Sciatic nerve (tissue), 2 donors: ENCODE measurements at places on chromosomes 11 and 22. TPM values are rescaled to one million over a fixed set of nuclear protein-coding genes. Genes with fewer than 3 reads are reported as not detected.

The PTPN5 gene
- total RNA-seq, result 3.2 TPM

- no peak for DNase-seq
These were observed 137.0 kb upstream of the ANO3 start for GRCh38 chr11:26194881-26195280.

- peak; percentile 15 for DNase-seq
These were observed 467.8 kb downstream of the TBC1D22A start for GRCh38 chr22:47230251-47230650.

DNA sequence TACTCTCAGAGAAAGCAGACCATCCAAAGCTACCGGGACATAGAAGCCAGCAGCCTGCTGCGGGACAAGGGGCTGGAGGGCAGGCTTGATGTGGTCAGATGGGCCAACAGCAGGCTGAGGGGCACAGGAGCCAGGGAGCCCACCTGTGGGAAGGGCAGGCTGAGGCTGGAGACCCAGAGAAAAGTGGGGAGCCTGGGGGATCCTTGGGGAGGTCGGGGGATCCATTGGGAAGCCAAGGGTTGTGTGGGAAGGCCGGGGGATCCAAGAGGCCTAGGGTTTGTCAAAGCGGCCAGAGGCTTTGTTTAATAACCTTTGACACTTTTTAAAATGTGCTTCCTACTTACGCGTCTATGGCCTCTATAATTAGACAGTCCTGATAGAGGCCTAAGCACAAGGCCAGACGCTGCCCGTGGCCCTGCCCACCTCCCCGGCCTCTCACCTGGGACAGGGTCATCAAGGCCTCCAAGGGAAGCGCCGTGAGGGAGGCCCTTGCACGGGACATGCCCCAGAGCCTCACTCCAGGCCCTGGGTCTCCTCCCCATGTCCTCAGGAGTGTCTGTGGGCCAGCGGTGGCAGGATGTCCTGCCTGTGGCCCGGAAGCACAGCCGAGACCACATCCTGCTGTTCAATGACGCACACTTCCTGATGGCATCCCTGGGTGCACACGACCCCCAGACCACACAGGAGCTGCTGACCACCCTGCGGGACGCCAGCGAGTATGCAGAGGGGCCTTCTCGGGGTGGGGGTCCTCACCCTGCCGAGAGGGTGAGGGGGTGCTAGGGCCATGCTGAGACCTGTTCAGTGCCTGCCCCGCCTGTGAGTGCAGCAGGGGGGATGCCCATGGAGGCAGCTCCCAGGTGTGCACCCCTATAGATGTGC, 8.6 kb upstream of the GTSE1 start:
- DNase-seq, result no peak

GRCh38 chr11:89147229-89147628, 30.4 kb upstream of the TYR start:
- DNase-seq, result no peak

The SF1 gene
- 366 TPM for total RNA-seq

The TRIM51 gene
- not detected for total RNA-seq

DNA sequence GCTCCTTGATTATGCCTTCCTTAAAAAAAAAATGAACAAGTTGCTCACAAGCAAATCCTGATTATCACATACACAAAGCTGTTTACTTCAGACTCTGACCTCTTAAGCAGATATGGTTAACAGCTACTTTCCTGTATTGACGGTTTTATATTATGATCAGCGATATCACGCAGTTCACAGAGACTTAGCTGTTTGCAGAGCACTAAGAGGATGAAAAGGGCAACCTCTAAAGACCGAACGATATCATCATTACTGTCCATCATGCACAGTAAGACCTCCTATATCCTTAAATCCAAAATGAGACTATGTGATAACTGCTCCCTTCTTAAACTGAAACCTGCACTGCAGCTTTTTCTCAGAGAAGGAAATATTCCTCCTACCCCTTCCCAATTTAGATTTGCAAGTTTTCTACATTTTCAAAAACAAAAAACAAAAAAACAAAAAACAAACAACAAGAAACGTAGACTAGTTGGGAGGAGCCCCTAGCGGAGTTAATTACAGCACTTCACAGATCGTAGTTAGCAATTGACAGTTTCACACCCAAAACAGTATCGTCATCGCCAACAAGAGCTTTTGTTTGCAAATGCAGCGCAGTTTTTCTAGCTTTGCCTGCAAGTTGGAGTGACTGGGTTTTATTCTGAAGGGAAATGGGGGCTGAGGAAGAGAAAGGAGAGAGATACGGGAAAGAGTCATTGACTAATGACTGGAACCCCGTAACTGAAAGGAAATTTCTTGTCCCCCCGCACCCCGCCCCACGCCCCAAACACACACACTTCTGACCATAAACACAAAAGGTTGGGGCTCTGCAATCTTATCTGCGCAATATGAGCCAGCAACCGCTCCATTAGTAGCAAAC, 1.2 kb downstream of the DDX6 start:
- DNase-seq, result no peak

The APOA1 gene
- 7.0 TPM for total RNA-seq

The OR10G8 gene
- total RNA-seq, result not detected

GRCh38 chr11:19597206-19597605, 115.4 kb upstream of the NAV2 start:
- DNase-seq, result no peak

The PNPLA5 gene
- not detected for total RNA-seq

DNA sequence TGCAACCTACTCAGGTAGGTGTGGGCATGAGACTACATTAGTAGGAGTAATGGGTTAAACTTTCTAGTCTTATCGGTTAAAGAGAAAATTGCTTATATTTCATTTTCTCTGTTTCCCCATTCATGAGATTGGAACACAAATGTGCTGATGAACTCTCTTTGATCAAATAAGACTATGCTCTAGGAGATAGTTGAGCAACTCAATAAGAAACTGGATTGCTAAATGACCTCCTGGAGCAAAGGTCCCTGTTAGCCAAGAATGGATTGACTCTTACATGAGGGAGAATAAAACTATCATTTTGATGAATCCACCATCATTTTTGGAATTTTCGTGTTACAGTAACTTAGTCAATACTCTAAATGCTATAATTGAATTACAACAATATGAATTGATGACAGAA, 11.1 kb upstream of the NOX4 start:
- no peak for DNase-seq

DNA sequence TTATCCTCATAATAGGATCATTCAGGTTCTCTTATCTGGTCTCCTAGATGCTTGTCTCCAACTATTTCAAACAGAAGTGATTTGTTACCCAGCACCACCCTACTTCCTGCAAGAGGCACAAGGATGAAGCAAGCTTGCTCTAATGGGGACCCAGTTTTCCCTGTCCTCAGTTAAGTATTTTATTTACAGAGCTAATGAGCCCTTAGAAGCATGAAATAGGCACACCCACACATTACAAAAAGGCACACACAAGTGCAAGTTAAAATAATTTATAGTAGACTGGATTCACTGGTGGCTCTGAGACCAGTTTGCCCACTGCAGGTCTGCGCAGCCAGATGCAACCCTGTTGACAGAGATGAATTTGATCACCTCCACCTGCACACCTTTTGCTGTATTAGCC, 167.5 kb downstream of the KIRREL3 start:
- no peak for DNase-seq

GRCh38 chr11:2813141-2813908, 72.2 kb downstream of the CDKN1C start:
- DNase-seq, result no peak

GRCh38 chr11:611001-611996, 4.5 kb downstream of the IRF7 start:
- no peak for DNase-seq

DNA sequence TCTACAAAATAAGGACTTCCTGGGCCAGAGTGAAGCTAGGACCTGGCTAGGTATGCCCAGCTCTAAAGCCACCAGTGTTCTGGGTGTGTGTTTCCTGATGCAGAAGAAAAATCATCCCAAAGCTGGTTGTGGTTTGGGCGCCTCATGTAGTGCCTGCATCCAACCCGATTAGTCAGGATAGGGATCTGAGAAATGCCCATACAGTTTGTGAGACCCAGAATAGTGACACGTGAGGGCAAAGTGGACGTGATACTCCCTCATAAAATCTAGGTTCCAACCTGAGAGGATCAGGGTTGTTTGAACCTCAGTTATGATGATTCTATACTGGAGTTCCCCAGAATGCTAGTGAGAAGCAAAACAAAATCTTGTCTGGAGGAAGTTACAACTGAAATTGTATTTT, 238.4 kb downstream of the TBC1D22A start:
- no peak for DNase-seq

The MRGPRE gene
- total RNA-seq, result not detected

DNA sequence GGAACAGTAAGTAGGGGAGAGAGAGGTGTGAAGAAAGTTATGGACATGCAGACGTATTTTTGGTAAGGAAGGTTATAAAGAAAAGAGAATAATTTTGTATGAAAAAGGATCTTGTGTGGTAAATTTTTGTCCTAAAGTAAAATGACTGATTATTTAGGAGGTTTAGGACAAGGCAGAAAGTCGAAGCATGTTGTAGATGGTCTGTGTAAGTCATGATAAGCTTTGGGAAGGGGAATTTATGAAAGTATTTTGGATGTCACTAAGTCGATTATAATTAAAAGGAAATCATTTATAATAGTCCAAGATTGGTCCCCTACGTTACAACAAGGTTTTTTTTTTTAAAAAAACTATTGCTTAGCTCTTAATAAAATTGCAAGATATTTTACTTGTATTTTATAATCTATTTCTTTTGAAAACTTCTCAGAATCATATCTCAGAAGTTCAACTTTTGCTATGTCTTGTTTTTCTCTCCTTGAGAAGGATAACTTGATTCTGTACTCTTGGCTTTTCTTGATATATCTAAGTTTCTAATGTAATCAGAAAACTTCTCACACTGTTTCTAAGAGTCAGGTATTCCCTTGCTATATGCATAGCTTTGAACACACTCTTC, 10.9 kb upstream of the CABP2 start:
- no peak for DNase-seq

The CARD18 gene
- total RNA-seq, result not detected

The XKR3 gene
- total RNA-seq, result not detected

DNA sequence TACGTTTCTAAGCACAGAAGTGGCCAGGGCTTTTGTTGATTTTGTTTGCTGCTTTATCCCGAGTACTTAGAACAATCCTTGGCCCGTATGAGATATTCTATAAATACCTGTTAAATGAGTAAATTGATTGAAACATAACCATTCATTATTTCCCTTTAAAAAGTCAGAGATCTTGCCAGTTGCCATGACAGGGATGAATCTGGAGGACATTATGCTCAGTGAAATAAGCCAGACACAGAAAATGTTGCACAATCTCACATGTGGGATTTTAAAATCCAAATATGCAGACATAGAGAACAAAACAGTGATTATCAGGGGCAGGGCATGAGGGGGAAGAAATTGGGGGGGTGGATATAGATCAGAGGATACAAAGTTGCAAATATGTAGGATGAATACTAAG, 1240.1 kb downstream of the LRRC4C start:
- no peak for DNase-seq

The KCTD14 gene
- 4.0 TPM for total RNA-seq

The DDI1 gene
- not detected for total RNA-seq

The C22orf31 gene
- total RNA-seq, result not detected

DNA sequence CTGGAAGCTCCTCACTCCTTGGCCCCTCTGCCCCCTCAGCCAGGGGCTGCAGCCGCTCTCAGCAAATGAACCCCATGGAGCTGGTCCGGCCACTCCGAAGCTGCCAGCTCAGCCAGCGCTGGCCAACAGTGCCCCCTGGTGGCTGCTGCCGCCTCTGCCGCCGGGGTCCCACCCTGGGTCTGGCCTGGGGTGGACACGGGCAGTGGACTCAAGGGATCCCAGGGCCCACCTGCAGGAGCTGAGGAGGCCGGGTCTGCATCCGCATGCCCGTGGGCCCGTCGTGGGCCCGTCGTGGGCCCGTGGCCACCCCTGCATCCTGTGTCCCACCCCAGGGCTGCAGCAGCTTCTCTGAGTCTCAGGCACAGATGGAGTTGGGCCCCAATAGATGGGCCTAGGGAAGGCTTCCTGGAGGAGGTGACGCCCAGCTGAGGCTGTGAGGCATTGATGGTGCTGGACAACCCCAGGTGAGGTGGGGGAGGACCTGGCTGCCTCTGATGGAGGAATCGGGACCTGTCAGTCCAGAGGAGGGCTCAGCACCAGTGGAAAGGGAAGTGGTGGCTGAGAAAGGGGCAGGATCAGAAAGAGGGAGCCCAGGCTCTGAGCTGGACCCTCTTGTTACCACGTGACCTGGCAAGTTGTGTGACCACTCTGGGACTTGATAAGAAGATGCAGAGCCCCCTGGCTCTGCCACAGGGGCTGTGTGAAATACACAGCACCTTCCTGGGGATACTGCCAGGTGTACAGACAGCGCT, 522.3 kb downstream of the BRD1 start:
- DNase-seq, result peak; percentile 86

DNA sequence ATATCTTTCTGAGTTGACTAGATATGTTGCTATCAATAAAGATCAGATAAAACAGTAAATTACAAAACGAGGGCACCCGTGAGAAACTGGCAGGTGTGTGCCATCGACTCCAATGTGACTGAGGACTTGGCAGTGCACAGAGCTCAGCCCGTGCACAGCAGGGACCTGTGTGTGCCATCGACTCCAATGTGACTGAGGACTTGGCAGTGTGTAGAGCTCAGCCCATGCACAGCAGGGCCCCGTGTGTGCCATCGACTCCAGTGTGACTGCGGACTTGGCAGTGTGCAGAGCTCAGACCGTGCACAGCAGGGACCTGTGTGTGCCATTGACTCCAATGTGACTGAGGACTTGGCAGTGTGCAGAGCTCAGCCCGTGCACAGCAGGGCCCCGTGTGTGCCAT, 347.2 kb upstream of the B3GAT1 start:
- DNase-seq, result no peak

- no peak for DNase-seq
These were observed 25.4 kb downstream of the TRIM44 start for GRCh38 chr11:35688023-35688422.

DNA sequence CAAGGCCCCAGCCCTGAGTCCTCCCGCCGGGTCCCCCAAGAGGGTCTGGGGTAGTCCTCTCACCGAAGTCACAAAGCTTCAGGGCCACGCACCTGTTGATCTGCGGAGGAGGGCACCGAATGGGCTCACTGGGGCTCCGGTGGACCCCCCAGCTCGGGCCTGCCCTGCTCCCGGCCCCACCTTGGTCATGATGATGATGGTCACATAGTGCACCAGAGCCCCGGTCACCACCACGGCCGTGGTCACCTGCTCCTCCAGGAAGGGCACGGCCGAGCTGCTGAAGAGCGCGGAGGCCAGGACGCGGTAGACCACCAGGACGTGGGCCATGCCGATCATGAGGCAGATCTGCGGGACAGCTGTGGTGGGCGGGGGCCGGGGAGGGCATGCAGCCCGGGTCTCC, 13.5 kb upstream of the SIGIRR start:
- no peak for DNase-seq

The OR51E2 gene
- 0.45 TPM for total RNA-seq

- DNase-seq, result no peak
These were observed 40.8 kb upstream of the CYP2D6 start for GRCh38 chr22:42171417-42171816.

DNA sequence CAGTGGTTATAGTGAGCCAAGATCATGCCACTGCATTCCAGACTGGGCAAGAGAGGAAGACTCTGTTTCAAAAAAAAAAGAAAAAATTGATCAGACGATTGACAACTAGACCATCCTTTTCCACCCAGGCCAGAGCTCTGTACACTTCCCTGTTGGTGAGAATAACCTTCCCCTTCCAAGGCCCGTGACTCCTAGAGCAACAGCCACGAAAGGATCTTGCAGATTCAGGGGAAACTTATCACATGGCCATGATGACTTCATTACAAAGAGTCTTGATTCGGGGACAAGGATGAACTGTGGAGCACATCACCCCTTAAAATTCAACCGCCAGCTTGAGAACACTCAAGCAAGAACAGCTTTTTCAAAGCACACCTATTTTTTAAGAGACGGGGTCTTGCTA, 10.3 kb downstream of the CD5 start:
- no peak for DNase-seq

The FAR1 gene
- 130 TPM for total RNA-seq

The FOSL1 gene
- total RNA-seq, result 5.6 TPM

- DNase-seq, result no peak
These were observed 349 bp downstream of the TSSC4 start for GRCh38 chr11:2400762-2401435.
